Panc1 (cell line): ENCODE measurements at places on chromosomes 12 and 14.

DNA sequence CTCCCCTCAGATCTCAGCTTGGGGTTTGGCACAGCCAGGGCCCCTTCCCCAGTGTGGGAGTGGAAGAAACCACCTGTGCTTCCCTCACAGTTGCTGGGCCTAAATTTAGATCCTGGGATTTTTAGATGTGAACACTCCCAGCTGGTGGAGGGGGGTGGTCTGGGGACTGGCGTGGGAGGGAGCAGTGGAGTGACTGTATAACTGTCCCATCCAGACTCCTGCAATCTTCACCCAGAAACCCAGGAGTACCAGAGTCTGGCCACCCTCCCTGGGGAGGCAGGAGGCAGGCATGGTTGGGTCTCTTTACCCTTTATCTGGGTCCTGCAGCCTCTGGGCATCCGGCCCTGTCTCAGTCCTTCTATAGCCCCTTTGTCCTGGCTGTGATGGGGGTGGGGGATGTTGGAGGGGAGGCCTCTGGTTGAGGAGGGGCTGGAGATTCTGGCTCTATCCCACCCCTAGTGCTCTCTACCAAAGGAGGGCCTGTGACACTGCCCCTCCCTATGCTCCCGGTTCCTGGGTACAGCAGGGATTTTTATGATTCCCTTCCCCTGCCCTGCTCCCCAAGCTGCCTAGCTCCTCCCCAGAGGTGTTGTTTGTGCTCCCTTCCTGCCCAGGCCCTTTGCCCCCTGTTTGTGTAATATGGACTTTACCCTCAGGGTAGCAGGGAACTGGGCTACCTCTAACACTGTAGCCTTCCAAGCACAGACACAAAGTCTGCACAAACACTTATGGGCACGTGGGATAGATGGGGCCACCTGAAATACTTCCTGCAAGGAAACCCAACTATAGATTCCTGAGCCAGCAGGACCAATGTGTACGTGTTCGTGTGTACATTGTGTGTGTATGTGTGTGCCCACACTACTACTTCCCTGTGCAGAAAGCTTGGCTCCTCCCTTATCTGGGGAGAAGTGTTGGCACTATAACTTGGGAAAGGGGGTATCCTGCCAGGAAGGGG lies 1.7 kb downstream of the ERBB3 start:
- no peak for DNase-seq

- no peak for DNase-seq
These were observed 953 bp upstream of the NKX2-8 start for GRCh38 chr14:36583242-36583892.

- DNase-seq = no peak
These were observed 713 bp downstream of the FRMD6 start for GRCh38 chr14:51652168-51653078.

DNA sequence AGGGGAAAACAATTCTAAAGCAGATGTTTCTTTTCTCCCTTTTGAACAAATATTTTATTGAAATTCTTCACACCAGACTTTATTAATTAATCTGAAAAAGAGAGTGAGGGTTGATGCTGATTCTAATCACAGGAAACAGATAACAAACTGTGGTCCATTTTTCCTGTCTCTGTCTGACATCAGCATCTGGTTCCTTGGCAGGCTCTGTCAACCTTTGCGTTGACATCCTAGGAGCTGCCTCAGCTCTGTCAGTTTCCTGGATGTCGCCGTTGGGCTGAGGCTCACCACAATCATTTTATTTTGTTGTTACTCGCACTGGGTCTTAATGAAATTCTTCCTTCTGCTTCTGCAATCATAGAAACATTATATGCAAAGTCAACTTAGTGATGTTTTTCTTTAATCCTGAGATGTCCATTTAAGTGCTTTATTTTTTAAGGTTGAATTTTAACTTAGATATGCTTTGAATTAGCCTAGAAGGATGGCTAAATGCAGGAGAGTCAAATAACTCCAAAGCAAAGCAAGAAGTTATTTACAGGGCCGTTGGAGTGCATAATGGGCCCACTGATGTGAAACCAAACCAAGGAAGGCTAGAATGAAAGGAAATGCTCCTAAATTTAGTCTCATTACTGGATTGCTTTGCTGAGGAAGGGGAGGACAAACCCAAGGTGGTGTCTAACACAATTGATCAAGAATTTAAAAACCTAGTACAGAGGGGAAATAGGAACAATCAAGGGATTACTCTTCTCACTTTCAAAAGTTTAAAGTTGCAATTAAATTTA lies 542.4 kb downstream of the FLRT2 start:
- DNase-seq = no peak

GRCh38 chr12:54294152-54294952 lies 6.5 kb downstream of the NFE2 start:
- no peak for DNase-seq

DNA sequence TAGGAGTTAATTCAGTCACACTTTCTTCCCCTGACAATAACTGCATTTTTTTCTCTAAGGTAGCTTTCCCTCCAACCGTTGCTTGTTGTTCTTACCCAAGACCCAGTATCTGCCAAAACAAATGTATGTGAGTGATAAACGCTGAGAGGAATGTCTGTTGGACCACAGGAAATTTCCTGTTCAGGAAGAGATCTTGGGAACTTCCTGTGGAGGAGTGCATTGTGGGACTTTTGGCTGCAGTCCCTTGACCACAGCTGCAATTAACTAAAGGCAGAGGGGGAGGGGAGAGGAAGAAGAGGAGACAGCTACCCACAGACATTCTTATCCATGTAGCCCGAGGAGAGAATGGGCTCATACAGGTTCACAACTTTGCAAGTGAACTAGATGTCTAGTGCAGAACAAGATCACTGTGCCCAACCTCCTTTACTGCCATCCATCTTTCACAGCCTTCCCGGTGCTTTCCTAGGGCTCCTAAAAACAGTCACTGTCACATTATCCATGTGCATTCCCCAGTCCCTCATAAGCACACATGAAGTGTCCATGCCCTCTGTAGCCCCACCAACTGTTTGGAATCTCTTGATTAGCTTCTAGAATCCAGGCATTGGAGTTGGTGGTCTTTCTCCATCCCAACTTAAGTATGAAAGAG lies 149.5 kb downstream of the ETV6 start:
- DNase-seq = no peak

DNA sequence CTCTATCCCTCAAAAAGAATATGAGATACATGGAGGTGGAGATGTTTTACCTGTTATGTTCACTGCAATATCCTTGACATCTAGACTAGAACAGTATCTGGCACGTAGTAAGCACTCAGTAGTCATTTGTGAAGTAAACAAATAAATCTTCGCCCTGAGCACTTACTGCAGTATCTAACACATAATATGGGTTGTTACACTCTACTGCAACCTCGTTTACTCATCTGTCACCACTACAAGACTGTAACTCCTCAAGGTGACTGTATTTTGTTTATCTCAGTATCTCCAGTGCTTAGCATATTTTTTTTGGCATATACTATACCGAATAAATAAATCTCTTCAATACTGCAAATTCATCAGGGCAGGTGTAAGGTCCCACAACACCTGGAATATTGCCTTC lies 66.1 kb downstream of the WASHC3 start:
- no peak for DNase-seq

GRCh38 chr12:114218136-114218535 lies 187.8 kb downstream of the TBX5 start:
- no peak for DNase-seq

GRCh38 chr14:96014176-96014575 lies 25.0 kb upstream of the C14orf132 start:
- DNase-seq = no peak

- no peak for DNase-seq
These were observed 97.3 kb upstream of the RTL1 start for GRCh38 chr14:101000711-101001250.

DNA sequence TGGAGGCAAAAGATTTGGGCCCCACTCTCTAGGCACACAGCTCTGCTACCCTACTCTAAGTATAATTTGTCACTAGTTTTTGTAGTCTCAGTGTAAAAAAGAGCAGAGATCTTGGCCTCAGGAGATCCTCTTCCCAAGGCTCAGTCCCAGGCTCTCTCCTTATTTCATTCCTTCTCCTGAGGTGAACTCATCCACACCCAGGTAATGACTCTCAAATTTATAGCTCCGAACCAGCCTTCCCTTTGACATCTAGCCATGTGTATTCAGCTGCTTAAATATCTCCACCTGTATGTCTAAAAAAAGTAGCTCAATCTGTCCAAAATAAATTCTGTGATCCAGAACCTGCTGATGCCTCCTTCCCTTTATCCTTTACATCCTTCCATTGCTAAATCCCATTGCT lies 173.5 kb upstream of the HIF1A start:
- DNase-seq = no peak

- no peak for DNase-seq
These were observed 46.9 kb downstream of the BEGAIN start for GRCh38 chr14:100540141-100540925.

DNA sequence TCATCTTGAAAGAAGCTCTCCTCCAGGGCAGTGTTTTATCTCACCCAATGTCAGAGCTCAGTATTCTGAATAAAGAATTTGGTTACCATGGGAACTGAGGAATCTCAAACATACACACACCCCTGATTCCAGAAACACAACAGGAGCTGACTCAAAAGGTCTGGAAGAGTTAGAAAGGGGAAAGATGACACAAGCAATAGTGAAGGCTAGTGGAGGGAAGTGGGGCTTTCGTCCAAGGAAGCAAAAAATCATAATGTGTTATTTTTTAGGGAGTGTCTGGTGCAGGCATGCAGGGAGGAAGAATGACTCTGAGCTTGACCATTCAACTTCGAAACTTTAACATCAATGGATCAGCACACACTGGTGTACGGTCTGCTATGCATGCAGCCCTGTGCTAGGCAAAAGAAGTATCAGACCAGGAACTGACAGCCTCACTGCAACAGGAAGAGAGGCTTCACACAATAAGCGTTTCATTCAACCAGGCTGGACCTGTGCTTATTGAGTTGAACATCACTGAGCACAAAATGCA lies 20.3 kb downstream of the HEBP1 start:
- no peak for DNase-seq

DNA sequence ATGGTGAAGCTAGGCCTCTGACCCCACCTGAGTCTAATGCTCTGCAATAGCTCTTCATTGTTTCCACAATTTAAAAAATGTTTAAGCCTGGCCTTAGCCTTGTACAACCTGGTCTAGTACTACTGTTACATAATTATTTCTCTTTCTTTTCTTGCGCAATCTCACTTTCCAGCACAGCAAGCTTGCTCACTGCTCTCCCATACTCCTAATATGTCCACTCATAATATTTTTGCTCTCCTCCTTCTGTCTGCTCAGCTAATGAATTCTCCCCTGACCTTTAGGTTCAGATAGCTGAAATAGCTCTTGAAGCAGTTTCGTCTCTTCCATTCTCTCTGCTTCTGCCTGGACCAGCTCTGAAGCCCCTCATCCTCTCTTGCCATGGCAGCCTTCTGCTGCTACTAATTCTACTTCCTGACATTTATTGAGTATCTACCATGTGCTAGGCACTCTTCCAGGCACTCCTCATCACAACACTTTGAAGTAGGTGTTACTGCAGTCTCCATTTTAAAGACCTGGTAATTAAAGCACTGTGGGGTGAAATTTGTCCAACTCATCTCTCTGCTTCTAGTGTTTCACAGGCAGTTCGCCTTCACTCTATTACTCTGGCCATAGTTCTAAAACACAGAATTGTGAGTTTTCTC lies 2.8 kb upstream of the SLC48A1 start:
- no peak for DNase-seq

DNA sequence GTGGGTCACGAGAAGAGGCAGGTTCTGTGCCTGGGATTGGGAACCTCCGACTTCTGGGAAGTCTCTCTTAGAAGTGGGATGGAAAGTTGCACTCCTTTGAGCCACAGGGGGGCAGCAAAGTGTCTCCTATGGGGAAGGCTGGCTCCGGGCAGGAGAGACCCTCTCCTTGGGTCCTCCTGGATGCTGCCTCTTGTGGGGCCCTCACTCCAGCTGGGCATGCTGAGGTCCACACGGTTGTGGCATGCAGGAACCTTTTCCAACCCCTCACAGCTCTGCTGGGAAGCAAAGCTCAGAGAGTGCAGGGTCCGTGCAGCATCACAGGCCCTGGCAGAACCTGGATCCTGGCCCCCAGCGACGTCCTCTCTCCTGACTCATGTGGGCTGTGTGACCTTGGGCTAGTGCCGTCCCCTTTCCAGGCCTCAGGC lies 17.4 kb downstream of the SDSL start:
- DNase-seq = no peak

GRCh38 chr12:8712572-8712971 lies 14.8 kb downstream of the RIMKLB start:
- DNase-seq = no peak

- no peak for DNase-seq
These were observed 15.3 kb upstream of the PELI2 start for GRCh38 chr14:56102941-56103340.

GRCh38 chr14:24979725-24980239 lies 70.2 kb downstream of the STXBP6 start:
- no peak for DNase-seq

DNA sequence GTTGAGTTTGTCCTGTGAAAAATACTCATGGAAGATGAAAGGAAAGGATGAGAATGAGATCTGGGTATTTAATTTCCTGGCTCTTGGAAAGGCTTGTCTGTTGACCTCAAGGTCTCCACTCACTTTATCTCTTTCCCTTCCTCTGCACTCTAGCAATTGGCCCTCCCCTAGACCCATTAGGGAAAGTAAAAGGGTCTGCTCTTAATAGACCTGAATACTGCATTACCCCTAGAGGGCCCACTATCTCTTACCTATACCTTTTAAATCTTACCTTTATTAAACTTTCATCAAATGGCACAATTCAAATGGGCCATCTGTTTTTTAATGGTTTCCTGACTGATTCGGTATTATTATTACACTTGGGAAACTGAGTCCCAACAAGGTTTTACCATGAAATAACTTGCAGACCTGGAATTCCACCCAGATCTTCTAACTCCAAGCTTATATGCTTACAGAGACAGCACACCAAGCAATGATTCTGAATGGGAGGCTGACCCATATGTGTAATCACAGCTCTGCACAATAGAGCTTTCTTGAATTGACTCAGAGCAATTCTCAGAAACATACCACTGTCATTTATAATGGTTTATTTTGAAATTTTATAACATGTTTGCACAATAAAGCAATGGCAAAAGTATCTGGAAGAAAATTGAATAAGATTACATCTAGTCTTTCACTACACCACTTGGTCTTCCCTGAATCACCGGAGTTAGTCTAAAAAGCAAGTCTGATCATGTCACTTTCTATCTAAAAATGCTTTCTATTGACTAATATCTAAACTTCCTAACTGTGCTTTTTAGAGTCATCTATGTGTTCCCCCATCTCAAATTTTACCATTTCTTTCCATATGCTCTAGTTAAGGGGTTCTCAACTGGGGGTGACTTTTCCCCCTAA lies 618.5 kb downstream of the NRXN3 start:
- no peak for DNase-seq
